ENCODE measurements at places on chromosomes 1 and 21. TPM values are rescaled to one million over a fixed set of nuclear protein-coding genes. Genes with fewer than 3 reads are reported as not detected.
A peak's percentile ranks its signal among the peaks of the same experiment; 100 is the strongest.

GRCh38 chr1:228000416-228000815, 6.4 kb upstream of the WNT3A start:
- no peak for DNase-seq
- peaks cover 5% of the 10 kb centered on the region for H3K36me3 ChIP-seq
- H3K27me3 ChIP-seq: peaks cover 8% of the 10 kb centered on the region
- no peaks in the 10 kb centered on the region for H3K4me1 ChIP-seq
- H3K4me3 ChIP-seq: no peak overlapping the region

- H3K36me3 ChIP-seq: no peaks in the 10 kb centered on the region
- peak overlapping the region; percentile 44 for H3K4me3 ChIP-seq
- peak overlapping the region; percentile 33 for H3K27ac ChIP-seq
- DNase-seq: no peak
- no peaks in the 10 kb centered on the region for H3K27me3 ChIP-seq
Observed at GRCh38 chr1:180213401-180214170, 16.5 kb upstream of the LHX4 start.

DNA sequence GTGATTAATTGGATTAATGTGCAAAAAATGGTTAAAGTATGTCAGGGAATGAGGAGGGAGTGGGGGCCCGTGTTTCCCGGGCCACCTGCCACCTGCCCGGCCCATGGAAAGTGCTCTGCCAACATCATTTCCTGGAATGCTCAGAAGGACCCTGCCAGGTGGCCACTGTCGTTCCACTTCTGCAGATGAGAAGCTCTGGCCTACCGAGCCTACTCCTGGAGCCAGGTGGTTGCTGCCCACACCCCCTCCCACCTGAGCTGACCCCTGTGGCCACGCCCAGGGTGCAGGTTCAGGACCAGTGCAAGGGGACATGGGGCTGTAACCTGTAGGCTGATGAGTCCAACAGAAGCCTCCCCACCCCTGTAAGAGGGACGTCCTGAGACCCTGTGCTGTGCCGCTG, 99.7 kb downstream of the PRDM16 start:
- H3K27me3 ChIP-seq: peaks cover 12% of the 10 kb centered on the region
- H3K27ac ChIP-seq: no peak overlapping the region
- no peaks in the 10 kb centered on the region for H3K36me3 ChIP-seq
- DNase-seq: no peak
- no peaks in the 10 kb centered on the region for H3K4me1 ChIP-seq
- H3K4me3 ChIP-seq: no peak overlapping the region

GRCh38 chr1:115531631-115532264, 110.0 kb upstream of the VANGL1 start:
- DNase-seq: no peak
- H3K4me3 ChIP-seq: no peak overlapping the region

DNA sequence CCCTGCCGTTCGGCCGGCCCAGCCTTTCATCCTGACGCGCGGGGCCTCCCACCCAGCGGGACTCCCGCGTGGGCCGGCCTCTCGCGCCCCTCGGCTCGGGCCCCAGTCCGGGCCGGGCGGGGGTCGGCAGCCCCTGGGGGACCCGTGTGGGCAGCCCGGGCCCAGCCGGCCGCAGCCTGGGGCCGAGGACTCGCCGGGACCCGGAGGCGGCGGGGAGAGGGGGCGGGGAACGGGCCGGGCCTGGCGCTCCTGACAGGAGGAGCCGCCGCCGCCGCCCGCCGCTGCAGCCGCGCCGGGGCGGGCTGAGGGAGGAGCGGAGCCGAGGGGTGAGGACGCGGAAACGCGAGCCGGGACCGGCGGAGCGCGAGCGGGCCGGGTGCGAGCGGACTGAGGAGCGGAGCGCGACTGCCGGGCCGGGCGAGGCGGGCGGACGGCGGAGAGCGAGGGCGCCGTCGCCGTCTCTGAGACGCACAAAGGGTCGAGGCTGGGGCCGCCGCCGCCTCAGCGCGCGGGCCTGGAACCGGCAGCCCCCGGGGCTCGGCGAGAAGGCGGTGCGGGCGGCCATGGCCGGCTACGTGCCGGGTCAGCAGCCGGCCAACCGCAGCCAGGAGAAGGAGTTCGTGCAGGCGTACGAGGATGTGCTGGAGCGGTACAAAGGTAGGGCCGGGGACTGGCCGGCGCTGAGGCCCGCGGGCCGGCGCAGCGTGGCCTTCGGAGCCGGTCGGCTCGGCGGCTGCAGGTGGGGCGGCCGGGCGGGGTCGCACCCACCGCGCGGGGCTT, 79.1 kb downstream of the NDUFS5 start:
- peak; percentile 77 for DNase-seq
- no peak overlapping the region for H3K4me3 ChIP-seq
- H3K4me1 ChIP-seq: peaks cover 27% of the 10 kb centered on the region
- H3K27ac ChIP-seq: no peak overlapping the region
- peaks cover 11% of the 10 kb centered on the region for H3K27me3 ChIP-seq

Gene SYTL1
- 24.2 TPM for total RNA-seq

DNA sequence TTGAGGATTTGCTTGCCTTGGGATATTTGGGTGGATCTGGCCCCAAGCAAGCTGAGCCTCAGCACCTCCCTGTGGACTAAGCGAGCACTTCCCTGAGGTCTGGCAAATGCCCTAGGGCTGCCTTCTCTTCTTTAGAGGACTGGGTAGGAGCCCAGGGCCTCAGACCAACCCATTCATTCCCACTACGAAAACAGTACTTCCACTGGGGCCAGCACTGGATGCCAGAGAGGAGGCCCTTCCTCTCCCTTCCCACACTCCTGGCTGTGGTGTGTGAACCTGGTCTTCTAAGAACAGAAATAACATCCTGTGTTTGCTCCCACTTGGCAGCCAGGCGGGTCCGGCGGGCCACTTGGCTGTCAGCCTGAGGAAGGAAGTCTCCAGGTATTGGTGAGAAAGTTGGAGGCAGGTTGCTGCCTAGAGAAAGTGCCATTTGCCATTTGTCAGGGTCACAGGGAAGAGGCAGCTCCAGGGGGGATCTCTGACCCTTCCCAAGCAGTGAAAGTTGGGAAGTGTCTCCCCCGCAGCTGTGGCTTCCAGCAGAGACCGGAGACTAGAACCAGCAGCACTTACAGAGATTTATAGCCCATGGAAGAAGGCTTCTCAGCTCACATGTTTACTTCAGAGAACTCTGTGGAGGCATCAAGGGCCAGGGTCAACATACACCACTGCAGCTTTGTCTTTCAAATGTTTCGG, 323.5 kb downstream of the SIPA1L2 start:
- H3K36me3 ChIP-seq: no peaks in the 10 kb centered on the region
- no peaks in the 10 kb centered on the region for H3K4me1 ChIP-seq
- H3K27me3 ChIP-seq: peaks cover 48% of the 10 kb centered on the region
- no peak overlapping the region for H3K27ac ChIP-seq
- H3K4me3 ChIP-seq: no peak overlapping the region
- no peak for DNase-seq

Gene MTARC2
- not detected for total RNA-seq

- DNase-seq: no peak
- H3K27ac ChIP-seq: no peak overlapping the region
- peaks cover 11% of the 10 kb centered on the region for H3K4me1 ChIP-seq
- peaks cover 4% of the 10 kb centered on the region for H3K36me3 ChIP-seq
Observed at GRCh38 chr1:164770131-164770529, 211.1 kb downstream of the PBX1 start.

- no peaks in the 10 kb centered on the region for H3K4me1 ChIP-seq
- H3K4me3 ChIP-seq: no peak overlapping the region
- no peaks in the 10 kb centered on the region for H3K36me3 ChIP-seq
- no peak for DNase-seq
Observed at GRCh38 chr1:90386899-90387720, 330.0 kb downstream of the BARHL2 start.

Gene ATP1A2
- not detected for total RNA-seq

DNA sequence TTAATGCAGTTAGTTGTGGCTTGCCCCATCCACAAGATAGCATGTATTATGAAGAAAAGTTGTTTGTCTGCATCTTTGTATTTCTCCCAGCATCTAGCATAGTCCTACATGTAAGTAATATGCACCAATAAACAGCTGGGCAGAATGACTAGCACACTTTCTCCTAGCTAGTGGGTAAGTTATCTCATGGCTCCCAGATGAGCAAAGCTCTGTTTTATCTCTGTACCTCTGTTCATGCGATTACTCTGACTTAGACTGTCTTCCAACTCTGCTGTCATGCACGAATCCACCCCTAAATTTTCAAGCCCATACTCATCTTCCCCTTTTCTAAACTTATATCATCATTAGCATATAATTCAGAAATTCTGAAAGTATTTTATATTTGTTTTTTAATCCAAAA, 37.5 kb upstream of the KCTD3 start:
- no peak overlapping the region for H3K4me3 ChIP-seq
- H3K27me3 ChIP-seq: peaks cover 2% of the 10 kb centered on the region
- no peak overlapping the region for H3K27ac ChIP-seq
- DNase-seq: no peak

Gene MAB21L3
- not detected for total RNA-seq

Gene NR1I3
- not detected for total RNA-seq

- H3K4me1 ChIP-seq: no peaks in the 10 kb centered on the region
- no peak for DNase-seq
- no peak overlapping the region for H3K27ac ChIP-seq
- peaks cover 6% of the 10 kb centered on the region for H3K36me3 ChIP-seq
- no peak overlapping the region for H3K4me3 ChIP-seq
Observed at GRCh38 chr1:41056907-41057306, 35.4 kb upstream of the SLFNL1 start.

Gene MANEAL
- 2.8 TPM for total RNA-seq

Gene PATJ
- total RNA-seq: 3.9 TPM

DNA sequence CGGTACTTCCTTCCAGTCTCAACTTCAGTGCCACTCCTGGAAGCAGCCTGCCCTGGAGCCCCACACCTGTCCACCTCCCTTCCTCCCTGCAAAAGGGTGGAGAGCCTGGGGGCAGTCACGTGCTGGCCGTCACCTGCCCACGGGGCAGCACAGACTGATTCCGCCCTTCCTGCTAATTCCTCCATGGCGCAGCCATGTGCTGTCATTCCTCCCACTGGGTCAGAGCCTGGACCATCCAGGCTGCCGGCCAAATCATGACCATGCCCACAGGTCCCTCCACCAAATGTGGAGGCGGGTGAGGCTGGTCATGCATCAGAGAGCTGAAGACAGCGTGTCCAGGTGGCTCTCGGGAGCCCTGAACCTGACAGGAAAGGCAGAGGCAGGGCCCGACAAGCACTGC, 24.4 kb upstream of the GPR153 start:
- DNase-seq: no peak
- H3K4me3 ChIP-seq: no peak overlapping the region
- no peak overlapping the region for H3K27ac ChIP-seq
- no peaks in the 10 kb centered on the region for H3K36me3 ChIP-seq
- H3K27me3 ChIP-seq: no peaks in the 10 kb centered on the region

DNA sequence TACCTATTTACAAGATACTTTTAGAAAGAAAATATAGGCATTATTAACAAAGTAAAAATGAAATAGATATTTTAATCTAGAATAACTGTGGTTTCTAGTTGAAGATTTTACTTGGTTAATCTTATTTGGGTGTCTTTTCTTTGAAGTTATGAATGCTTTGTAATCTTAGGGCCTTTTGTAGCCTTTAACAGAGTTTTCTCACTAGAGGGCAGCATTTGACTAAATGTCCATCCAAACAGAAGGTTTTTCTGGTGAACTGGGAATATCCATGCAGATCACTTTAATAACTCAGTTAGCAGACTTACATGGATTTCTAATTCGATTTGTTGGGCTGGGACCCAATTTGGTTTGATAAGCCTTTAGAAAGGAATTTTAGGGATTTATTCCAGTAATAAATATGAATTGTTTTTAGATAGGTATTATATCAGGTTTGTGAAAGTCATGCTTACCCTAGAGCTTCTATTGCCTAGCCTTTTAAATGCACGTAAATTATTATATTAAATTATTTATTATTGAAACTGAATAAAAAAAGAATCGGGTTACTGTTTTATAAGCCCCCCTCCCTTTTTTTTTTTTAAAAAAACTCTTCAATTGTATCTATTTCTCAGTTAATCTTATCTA, 119.7 kb downstream of the ZNF326 start:
- peaks cover 26% of the 10 kb centered on the region for H3K27me3 ChIP-seq
- H3K27ac ChIP-seq: no peak overlapping the region
- no peak overlapping the region for H3K4me3 ChIP-seq
- no peaks in the 10 kb centered on the region for H3K36me3 ChIP-seq
- H3K4me1 ChIP-seq: no peaks in the 10 kb centered on the region
- DNase-seq: no peak

Gene GUK1
- total RNA-seq: 329 TPM

DNA sequence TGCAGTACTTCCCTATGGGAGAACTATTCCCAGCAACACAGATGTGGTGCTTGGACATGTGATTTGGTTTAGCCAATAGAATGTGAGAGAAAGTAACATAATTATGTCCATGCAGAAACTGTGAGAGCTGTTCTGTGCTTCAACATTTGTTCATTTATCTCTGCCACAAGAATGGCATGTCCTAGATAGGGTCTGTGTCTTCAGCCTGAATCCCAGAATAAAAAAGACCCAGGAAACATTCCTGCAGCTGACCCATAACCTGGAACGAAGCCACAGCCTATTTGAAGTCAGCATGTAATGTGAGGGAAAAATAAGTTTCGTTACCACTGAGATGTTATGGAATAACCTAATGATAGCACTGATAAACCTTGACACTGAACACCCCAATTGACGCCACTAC, 552.0 kb upstream of the USP24 start:
- no peak overlapping the region for H3K4me3 ChIP-seq
- H3K36me3 ChIP-seq: no peaks in the 10 kb centered on the region
- H3K4me1 ChIP-seq: no peaks in the 10 kb centered on the region
- DNase-seq: no peak
- H3K27ac ChIP-seq: no peak overlapping the region
- H3K27me3 ChIP-seq: peaks cover 4% of the 10 kb centered on the region

DNA sequence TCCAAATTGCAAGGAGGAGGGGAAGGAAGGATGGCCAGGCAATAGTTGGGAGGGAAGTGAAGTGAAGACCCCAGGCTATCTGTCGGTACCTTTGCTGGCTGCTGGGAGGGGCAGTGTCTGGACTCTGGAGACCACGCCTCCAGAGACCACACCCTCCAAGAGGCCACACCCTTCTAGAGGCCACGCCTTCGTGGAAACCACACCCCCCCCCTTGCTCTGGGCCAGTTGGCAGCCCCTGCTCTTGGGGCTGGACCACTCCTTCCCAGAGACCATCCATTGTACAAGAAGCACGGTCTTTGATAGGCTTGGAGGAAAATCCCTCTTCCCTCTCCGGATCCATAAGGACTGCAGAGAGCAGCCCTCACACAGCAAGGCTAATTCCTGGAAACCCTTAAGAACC, 73.1 kb downstream of the RYR2 start:
- H3K4me1 ChIP-seq: no peaks in the 10 kb centered on the region
- no peaks in the 10 kb centered on the region for H3K36me3 ChIP-seq
- no peak overlapping the region for H3K27ac ChIP-seq
- H3K27me3 ChIP-seq: no peaks in the 10 kb centered on the region
- no peak overlapping the region for H3K4me3 ChIP-seq

Gene OR2L2
- total RNA-seq: 0.12 TPM

Gene AZIN2
- total RNA-seq: 2.4 TPM

Gene CRNN
- total RNA-seq: not detected

GRCh38 chr1:234559152-234559901, 50.7 kb downstream of the IRF2BP2 start:
- no peak overlapping the region for H3K27ac ChIP-seq
- H3K4me1 ChIP-seq: no peaks in the 10 kb centered on the region
- H3K36me3 ChIP-seq: no peaks in the 10 kb centered on the region

Gene TMEM269
- total RNA-seq: 0.55 TPM
